ENCODE measurements at places on chromosomes 7 and 10. TPM values are rescaled to one million over a fixed set of nuclear protein-coding genes. Genes with fewer than 3 reads are reported as not detected.

The CASTOR2 gene
- 7.6 TPM for polyA plus RNA-seq

The IFIT3 gene
- polyA plus RNA-seq, result 19.1 TPM

DNA sequence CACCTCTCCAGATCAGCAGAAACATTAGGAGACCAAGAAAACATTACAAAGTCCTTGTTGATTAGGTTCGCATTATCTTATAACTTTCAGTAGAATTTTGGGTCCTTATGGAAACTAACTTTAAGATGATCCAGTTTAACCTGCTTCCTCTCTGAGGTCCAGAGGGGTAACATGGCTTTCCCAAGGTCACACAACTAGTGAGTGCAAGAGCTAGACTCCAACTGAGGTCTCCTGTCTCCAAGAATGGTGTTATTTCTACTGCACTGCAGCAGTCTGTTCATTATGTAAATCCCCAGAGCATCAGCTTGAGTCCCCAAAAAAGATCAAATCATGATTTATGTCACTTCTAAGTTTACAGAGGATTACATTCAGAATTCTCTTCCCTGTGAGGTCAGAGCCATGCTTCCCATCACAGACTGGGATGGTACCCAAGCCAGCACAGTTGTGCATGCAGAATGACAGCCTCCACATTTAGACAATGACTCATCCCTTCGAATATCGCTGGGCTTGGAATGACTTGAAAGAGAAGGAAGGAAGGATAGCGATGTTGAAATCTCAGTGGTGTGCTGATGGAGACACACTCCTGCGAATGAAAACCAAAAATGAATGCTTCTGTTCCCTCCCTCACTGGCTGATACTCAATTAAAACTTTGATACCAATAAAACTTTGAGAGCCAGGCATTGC lies 163.1 kb upstream of the PLXNA4 start:
- no peak for DNase-seq

GRCh38 chr10:43873717-43874116 lies 225.0 kb upstream of the ZNF32 start:
- no peak for DNase-seq

GRCh38 chr7:116195451-116195850 lies 14.9 kb upstream of the TES start:
- no peak for DNase-seq

DNA sequence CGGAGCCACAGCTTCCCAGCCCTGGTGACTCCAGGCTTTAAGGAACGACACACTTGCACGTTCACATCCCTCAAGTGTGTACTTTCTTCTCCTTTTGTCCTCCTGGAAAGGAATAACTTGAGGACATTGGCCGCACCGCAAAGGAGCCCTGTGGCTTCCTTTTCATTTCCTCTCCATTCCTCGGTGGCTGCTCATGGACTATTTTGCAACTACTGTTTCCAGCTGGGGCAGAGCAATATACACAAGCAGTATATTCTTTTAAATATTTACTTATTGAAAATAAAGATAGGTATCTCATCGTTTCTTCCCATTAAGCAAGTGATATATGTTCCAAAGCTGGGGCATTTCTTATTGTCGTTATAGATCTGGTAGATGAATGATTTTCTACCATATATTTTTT lies 97.2 kb upstream of the LYZL1 start:
- no peak for DNase-seq

DNA sequence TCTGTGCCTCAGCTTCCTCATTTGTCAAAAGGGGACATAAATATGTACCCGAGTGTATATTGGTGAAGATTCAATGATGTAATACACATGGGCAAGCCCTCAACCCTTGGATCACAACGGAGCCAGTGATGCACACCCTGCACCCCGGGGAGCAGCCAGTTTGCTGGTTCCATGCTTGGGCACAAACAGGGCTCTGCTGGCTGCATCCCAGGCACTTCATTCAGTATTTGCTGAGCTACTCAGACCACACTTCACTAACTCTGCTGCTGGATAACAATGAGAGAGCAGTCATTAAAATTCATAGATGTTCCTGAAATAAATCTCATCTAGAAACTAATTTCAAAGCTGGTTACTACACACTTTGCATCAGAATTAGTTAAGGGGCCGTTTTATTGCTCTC lies 72.0 kb downstream of the SCRN1 start:
- no peak for DNase-seq

DNA sequence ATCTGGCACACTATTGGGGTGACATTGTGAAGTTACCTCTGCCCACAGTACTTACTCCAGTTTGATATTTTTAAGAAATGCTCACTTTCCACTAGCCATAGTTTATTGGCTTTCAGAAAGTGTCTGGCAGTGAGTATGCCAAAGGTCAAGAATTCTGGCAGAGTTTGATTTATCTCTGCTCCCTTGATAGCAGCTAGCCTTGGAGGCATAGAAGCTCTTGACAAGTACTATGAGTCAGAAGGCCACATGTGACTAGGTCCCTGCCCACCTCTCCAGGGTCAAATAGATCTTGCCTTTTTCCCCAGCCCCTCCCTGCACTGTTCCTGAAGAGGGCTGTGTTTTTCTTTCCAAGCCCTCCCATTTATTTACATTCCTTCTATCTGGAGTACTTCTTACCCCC lies 202.2 kb downstream of the AUTS2 start:
- DNase-seq, result no peak

- no peak for DNase-seq
Measured at GRCh38 chr10:2701802-2702201, 365.5 kb upstream of the PFKP start.

- no peak for DNase-seq
Measured at GRCh38 chr7:148754912-148755311, 56.2 kb downstream of the CUL1 start.
